Ecto neural progenitor cell (in vitro differentiated cells): ENCODE measurements at places on chromosomes 4 and X.

GRCh38 chr4:83759611-83760010, 223.7 kb downstream of the GPAT3 start:
- no peak for DNase-seq

DNA sequence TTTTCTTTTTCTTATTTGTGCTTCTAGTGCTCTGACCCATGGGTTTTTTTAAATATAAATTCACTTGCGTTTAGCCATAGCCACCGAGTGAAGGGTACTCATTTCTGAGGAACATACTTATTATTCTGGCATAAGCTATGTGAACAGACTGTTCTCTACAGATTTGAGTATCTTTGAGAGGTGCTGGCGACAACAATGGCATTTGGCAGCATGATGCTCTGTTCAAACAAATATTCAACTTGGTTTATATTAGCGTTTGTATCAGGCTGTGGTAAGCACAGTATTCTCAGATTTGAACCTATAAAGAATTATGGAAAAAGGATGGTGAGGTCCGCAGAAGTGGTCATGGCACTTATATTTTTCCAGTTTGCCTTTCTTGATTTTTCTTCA, 108.7 kb upstream of the LIMCH1 start:
- no peak for DNase-seq

DNA sequence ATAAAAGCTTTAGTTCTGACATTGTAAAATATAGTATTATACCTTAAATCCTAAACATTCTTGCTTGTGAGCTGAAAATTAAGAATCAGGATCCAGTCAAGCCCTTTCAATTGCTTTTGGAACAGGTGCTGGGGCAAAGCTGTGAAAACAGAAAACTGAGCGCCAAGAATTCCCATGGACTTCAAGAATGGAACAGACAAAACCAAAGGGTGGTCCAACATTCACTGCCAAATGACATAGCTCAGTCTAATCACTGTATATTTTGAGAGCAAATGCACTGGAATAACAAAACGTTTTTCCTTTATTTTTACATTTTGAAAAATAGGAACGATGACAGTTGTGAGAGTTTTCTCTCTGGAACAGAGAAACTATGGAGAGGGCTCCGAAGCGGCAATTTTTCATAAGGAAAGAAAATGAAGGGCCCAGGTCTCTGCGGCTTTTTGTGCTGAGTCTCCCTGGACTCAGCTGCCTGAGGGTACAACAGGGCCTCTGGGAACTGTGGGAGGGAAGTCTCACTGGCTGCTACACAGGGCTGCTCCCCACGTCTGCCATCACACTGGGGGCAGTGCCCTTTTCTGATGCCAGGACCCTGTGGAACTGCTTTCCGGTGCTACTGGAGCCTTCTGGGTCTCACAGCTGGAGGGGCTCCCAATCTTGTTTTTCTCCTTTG, 56.0 kb upstream of the BMPR1B start:
- DNase-seq = no peak

DNA sequence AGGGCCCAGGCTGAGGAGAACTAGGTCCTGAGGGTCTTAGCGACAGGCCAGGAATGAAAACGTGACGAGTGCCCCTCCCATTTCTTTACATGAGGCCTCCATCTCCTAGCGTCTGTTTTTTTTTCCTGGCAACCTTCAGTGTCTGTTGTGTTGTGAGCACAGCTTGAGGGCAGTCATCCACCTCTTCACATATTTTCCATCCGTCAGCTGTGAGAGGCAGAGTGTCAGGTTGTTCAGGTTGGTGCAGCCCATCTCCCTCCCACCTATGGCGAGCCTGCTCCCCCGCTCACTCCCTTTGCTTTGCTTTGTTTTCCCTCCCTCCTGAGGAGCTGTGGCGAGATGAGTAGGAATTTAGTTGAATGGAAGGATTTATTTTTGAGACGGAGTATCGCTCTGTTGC, 51.7 kb upstream of the CHRNA9 start:
- DNase-seq = no peak

GRCh38 chr4:142129931-142130330, 493.5 kb downstream of the IL15 start:
- no peak for DNase-seq

- DNase-seq = no peak
Measured at GRCh38 chr4:25065431-25065858, 34.7 kb upstream of the LGI2 start.

DNA sequence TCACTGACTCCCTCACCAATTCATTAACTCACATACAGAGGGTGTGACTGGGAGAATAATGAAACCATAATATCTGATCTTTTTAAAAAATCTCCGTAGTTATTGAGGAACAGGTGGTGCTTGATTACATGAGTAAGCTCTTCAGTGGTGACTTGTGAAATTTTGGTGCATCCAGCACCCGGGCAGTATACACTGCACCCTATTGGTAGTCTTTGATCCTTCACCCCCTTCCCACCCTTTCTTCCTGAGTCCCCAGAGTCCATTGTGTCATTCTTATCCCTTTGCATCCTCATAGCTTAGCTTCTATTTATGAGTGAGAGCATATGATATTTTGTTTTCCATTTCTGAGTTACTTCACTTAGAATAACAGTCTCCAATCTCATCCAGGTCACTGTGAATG, 1143.8 kb downstream of the PCDH19 start:
- DNase-seq = no peak

DNA sequence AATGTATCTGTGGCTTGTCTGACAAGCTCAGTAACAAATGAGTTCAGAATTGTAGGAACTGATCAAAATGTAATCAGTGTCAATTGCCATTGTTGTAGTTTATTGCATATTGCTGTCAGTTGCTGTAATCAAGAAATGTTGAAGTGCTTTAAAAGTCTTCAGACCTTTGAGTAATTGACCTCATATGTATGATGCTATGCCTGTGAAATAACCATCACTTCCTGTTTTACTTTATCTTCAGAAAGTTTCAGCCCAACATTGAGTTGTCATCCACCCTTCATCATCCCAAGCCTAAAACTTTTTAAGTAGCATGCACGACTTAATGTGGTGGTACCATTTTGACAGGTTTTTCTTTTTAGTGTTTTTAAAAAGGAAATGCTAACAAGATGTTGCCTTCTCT, 212.4 kb downstream of the ARHGAP10 start:
- no peak for DNase-seq

GRCh38 chr4:131052646-131053045, 1956.7 kb downstream of the C4orf33 start:
- no peak for DNase-seq

DNA sequence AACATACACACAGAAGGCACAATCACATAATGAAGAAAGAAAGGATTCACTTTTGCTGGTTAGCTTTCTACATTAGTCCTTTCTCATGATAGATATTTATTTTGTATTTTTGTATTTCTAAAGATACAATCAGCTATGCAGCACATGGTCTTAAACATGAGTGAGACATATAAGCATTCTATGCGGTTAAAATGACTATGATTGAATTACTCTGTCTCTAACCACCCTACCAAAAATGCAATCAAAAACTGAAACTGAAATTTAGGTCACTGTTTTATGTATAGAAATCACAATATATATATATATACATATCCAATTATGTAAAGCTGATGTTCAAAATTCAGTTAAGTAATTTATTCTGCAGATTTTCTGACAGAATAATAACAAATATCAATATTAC, 21.9 kb downstream of the CXXC4 start:
- DNase-seq = no peak
